ENCODE measurements at places on chromosomes 12 and 14.

GRCh38 chr14:67522270-67522669 is 10.8 kb upstream of the PLEKHH1 start:
- no peak for DNase-seq

DNA sequence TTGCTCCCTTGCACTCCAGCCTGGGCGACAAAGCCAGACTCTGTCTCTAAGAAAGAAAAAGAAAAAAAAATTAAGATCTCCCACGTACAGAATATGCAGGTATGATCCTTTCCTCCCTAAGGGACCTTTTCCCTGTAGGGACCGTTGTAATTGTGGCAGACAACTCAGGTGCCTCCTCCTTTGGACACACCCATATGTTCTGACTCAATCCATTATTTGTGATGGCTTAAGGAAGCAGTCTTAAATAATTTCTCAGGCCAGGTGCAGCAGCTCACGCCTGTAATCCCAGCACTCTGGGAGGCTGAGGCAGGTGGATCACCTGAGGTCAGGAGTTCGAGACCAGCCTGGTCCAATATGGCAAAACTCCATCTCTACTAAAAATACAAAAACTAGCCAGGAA is 53.1 kb downstream of the TMCC3 start:
- no peak for DNase-seq

DNA sequence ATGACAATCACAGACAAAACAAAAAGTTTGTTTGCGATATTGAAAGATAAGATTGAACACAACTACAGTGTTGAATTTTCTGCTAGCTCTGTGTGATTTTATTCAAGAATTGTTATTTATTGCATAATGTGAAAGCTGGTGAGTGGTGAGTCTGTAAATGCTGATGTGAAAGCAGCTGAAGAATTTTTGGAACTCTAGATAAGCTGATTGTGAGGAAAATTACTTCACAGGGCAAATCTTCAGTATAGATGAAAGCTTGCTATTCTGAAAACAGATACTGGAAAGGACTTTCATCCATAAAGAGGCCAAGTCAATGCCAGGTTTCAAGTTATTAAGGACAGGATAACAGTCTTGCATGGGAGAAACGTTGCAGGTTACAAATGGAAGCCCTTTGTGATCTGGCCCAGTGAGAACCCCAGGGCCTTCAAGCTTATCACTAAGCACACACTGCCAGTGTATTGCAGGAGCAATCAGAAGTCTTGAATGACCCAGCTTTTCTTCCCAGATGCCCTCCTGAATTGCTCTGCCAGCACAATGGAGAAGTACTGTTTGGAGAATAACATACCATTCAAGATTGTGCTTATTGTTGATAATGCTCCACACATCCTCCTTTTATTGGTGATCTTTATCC is 153.7 kb downstream of the PCNX1 start:
- no peak for DNase-seq

GRCh38 chr14:97458661-97459579 is 661.7 kb downstream of the VRK1 start:
- DNase-seq: peak; percentile 76

DNA sequence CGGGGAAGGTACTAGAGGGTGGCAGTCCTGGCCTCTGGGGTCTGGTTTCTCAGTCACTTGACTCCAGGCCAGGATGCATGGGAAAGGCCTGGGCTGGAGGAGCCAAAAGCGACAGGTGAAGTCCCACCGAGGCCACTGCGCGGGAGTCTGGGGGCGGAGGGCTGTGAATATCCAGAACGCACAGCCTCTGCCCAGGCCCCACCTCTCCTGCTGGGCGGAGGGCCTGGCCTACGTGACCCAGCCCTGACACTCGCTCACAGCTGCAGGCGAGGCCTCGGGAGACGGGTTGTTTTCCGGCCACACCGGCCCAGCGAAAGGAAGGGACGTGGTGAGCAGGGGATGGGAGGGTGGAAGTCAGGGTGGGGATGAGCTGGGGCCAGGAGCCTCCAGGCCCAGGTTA is 91.2 kb downstream of the RFLNA start:
- no peak for DNase-seq

GRCh38 chr12:11810206-11810545 is 160.7 kb downstream of the ETV6 start:
- DNase-seq: no peak

DNA sequence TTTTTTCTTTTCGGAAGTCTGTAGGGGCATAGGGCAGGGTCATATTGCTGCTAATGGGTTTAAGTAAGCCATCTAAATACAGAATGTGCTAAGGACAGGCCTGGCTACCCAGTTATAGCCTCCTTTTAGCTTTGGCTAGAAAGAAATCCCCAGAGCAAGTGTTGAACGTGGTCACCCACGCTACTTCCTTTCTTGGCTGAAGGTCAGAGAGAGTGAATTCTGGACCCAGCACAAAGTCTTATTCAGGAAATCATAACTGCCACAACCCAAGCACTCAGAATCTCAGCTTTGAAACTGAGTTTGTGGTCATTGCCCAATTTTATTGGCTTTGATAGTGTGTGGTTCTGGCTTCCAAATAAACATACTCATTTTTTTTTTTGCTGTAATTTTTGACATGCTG is 542.1 kb upstream of the ATP2B1 start:
- no peak for DNase-seq

GRCh38 chr14:61923348-61923747 is 161.1 kb downstream of the SNAPC1 start:
- DNase-seq: no peak

DNA sequence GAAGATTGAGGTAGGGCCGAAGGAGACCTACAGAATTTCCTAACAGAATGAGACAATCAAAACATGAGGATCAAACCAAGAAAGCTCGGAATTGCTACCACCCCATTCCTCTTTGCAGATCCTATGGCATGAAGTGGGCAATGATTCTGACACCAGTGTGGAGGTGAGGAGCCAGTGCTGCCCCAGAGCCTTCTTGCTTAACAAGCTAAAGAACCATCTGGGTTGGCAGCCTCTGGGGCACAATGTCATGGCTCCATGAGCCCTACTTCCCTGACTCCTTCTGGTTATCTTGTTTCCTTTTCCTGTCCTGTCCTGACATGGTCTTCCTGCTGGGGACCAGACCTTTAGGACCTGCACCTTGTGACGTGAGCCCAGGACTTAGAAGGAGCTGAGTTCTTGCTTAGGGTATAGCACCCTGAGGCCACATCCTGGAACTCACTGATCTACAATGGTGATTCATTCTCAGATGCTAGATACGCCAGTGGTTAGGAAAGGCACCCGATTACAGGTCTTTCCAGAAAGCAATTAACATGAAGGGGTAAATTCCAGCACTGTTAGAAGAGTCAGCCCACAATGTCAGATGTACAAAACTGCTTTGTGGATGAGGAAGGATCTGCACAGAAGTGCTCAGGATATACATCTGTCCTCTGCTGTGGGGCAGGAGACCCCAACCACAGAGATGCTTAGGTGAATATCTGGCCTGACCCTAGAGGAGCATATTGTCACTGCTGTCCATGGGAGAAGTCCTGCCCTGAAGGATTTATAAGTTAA is 324.2 kb downstream of the ZFP36L1 start:
- peak; percentile 8 for DNase-seq

DNA sequence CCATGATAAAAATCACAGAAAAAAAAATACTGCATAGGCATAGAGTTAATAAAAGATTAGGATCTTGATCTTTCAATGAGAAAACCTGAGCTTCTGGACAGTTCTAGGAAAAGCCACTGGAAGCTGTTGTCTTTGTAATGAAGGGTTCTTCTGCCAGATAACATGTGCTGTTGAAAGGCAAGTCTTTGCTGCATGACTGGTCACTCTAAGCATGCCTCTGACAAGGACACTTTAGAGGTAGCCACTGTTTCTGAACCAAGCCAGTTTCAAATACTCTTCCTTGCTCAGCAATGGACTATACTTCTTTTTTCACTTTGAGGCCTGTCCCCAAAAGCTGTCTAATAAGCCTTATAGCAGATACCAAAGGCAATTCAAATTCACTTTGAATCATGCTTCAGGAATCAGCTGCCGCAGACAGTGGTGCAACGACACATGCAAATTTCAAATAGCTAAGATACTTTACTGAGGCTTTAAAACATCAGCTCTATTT is 70.2 kb downstream of the BTG1 start:
- DNase-seq: no peak
